Foreskin keratinocyte (primary cell): ENCODE measurements at places on chromosomes 12 and 14. TPM values are rescaled to one million over a fixed set of nuclear protein-coding genes. Genes with fewer than 3 reads are reported as not detected.

GRCh38 chr14:33936391-33936790 is 14.5 kb downstream of the EGLN3 start:
- DNase-seq = no peak

DNA sequence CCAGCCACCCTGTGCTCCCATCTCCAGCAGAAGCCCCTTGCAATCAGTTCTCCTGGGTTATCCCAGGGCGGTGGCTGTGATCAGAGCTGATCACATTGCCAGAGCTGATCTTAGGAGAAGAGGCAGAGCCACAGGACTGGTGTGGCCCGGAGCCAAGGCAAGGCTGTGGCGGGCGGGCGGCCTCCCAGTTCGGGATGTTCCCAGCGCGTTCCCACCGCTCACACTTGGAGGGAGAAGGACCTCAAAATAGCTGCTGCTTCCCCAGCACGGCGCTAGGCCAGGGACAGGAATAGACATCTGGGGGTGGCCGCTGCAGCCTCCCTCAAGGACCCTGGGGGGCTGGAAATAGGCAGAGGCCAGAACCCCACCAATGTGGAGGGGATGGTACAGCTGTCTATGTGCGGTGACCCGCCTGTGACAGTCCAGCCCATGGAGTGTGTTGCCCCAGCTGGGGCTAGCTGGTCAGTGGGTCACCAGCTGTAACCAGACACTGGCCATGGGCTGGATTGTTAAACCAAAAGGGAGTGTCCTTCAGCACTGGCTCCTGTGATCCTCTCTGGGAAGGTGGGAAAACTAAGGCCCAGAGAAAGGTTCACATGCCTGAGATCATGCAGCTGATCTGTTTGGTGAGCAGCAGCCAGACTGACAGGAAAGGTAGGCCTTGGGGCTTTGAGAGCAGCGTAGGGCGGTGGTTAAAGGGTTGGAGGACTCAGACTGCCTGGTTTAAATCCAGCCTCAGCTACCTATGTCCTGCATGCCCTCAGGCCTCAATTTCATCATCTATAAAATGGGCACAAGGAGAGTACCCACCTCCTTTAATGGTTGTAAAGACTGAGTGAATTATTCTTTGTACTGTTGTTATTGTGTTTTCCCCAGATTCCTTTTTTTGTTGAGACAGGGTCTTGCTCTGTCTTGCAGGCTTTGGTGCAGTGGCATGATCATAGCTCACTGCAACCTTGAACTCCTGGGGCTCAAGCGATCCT is 8.0 kb upstream of the POP5 start:
- DNase-seq = no peak

DNA sequence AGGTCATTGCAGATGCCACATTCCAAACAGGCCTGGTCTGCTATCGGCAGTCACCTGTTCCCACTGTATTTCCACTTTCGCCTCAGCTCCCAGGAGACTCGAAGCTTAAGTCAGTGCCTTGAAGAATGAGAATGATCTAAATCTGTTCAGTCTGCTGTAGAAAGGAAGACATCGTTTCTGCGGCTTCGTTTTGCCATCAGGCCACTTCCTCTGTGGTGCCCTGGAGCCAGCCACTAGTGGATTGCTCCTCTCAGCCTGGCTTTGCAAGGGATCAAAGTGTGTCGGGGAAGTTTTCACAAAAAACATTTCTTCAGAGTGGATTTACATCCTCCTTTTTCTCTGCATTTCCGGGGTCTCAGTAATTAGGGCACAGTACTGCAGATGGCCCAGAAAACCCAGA is 66.7 kb downstream of the AACS start:
- no peak for DNase-seq

DNA sequence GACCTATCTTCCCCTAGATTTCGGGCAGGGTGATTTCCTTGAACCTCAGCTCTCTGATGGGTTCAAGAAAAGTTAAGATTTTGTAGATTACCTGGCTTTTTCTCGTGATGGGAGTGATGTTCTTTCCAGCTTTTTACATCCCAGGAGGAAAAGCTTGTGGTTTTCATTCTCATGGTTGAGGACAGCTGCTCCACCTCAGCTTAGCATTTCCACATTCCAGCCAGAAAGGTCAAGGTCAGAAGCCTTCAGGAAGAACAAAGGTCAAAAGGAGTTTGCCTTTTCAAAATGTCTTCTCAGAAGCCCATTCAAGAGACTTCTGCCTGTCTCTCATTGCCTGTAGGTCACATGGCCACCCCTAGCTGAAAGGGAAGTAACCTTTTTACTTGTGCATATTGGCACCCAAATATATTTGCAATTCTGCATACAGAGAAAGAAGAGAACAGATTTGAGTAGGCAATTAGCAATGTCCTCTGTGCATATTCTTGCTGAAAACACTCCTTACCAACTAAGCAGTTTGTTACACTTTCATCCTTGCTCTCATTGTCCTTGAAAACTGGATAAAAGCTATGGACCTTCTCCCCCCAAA is 6.6 kb upstream of the ADGRD1 start:
- DNase-seq = no peak

DNA sequence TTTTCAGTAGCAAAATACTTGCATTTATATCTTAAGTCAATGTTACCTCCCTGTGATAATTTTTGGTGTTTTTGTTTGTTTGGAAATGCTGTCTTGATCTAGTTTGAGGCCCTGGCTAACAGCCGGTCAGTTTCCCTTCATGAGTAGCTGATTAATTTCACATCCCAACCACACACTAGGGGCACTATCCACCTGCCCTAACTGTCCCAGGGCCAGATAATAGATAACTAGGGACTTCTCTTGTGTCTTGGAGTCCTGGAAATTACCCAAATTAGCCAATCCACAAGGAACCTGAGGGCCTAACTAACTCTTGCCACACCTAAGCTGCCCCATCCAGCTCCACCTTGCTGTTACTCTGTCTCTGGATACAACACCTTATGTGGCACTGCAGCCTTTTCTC is 399.9 kb downstream of the FOXG1 start:
- no peak for DNase-seq

- DNase-seq = no peak
Measured at GRCh38 chr14:69241577-69241976, 18.4 kb upstream of the GALNT16 start.

DNA sequence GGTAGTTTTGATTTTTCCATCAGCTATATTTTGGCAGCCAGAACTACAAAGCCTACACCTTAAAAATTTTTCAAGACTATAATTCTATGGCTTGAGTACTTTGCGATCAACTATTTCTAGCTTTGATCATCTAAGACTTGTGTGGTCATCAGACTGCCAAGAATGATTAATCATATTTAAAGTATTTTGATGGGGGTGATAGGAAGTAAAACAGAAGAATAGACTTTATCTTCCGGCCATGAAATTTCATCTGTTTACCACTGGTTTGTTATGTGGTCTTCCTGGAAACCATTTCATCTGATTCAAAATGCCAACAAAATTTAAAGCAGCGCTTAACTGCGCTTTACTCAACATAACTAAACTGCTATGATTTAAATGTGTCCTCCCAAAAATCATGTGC is 706.8 kb downstream of the TRHDE start:
- DNase-seq = no peak

DNA sequence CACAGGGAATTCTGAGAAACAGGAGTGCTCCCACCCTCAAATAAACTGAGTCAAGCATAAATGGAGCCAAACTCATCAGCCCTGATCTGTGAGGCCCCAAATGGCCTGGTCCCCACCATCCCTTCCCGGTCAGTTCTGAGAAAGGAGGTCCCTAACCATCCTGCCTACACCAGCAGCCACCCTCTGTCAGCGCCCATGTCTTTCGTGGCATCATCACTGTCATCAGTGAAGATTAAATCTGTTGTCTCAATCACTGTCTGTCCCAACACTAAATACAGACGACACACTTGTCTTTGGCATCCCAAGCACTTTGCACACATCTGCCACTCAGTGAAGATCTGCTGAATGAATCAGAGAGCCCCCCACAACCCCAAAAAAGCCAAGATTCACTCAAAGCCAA is 22.4 kb downstream of the VPS37B start:
- no peak for DNase-seq

The RD3L gene
- total RNA-seq = not detected in 2 replicates

The PLXNC1 gene
- total RNA-seq = 0.18 and 0.88 TPM in 2 replicates

The KLRB1 gene
- not detected in 2 replicates for total RNA-seq

The RPL6 gene
- total RNA-seq = 1,897 and 1,923 TPM in 2 replicates

The ANKRD33 gene
- not detected in 2 replicates for total RNA-seq
